ENCODE measurements at places on chromosomes 1 and 21. TPM values are rescaled to one million over a fixed set of nuclear protein-coding genes. Genes with fewer than 3 reads are reported as not detected.

Gene CRNN
- not detected for total RNA-seq

Gene BSND
- total RNA-seq = not detected

Gene LCK
- total RNA-seq = 8.3 TPM

Gene MTR
- total RNA-seq = 37.9 TPM

Gene ANKRD65
- total RNA-seq = 21.5 TPM

Gene YARS1
- 111 TPM for total RNA-seq

Gene SPRR2G
- not detected for total RNA-seq

Gene LEMD1
- 2.1 TPM for total RNA-seq

Gene KLF17
- total RNA-seq = 0.52 TPM

Gene ACOT7
- 22.8 TPM for total RNA-seq

Gene HPCAL4
- total RNA-seq = 0.09 TPM

Gene TMEM200B
- 8.7 TPM for total RNA-seq

Gene AADACL3
- not detected for total RNA-seq

Gene SFPQ
- total RNA-seq = 170 TPM

Gene DNAJC6
- 6.6 TPM for total RNA-seq

Gene PIGV
- 16.7 TPM for total RNA-seq

Gene SELL
- total RNA-seq = 12.1 TPM
